ENCODE measurements at places on chromosomes 6 and 20.

DNA sequence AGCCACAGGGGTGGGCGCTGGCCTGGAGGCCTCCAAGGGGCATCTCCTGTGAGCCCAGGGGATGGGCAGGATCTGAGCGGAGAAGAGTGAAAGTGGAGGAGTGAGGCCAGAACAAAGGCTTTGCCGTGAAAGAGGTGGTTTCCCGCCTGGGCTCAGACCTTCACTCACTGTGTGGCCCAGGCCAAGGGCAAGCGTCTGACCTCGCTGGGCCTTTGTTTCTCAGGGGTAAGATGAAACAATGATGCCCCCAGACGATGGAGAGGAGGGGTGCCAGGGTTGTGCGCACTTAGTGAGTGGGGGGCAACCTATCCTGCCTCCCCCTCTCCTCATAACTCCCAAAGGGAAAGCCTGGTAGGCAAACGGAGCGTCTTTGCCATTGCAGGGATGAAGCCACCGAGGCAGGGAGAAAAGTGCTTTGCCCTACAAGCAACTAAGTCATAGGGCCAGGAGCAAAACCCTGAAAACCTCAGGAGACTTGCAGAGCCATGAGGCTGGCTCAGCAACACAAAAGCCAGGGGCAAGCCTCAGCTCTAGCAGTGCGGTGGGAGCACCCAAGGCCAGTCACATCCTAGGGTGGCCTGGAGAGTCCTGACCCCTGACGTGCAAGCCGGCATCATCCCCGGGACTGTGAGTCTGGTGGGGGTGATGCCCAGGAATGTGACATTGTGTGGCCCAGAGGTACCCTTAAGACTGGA, 897 bp upstream of the STMN3 start:
- no peak for DNase-seq

DNA sequence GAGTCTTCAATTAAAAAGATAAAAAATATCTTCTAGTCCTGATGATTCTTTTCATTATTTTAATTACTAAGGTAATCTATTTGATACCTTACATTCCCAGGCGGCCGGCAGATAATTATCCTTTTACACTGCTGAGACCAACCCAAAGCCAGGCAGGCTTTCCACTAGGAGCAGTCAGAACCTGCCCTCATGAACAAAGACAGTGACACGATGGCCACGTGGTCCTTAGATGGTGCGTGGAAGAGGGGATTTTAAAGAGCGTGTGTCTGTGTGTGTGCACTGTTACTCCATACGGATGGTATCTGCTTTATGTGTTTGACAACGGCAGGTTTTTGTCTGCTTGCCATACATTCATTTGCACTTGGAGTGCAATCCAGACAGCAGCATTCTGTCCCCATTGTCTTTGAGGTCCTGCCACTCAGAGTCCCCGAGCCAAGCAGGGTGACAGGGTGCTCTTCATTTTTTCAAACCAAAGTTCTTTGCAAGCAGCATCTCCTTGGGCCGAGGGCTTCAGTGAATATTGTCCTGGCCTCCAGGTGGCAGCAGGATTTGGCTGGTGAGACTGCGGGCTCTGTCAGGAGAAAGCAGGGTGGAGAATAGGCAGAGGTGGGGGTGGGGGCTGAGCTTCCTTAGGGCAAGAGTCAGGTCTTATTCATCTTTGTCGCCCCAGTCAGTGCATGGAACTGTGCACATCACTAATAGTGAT, 260.5 kb downstream of the NRN1 start:
- DNase-seq, result no peak

GRCh38 chr20:58054780-58055373, 173.6 kb downstream of the ANKRD60 start:
- DNase-seq, result no peak

- no peak for DNase-seq
Observed at GRCh38 chr6:138145402-138145801, 16.3 kb upstream of the ARFGEF3 start.

DNA sequence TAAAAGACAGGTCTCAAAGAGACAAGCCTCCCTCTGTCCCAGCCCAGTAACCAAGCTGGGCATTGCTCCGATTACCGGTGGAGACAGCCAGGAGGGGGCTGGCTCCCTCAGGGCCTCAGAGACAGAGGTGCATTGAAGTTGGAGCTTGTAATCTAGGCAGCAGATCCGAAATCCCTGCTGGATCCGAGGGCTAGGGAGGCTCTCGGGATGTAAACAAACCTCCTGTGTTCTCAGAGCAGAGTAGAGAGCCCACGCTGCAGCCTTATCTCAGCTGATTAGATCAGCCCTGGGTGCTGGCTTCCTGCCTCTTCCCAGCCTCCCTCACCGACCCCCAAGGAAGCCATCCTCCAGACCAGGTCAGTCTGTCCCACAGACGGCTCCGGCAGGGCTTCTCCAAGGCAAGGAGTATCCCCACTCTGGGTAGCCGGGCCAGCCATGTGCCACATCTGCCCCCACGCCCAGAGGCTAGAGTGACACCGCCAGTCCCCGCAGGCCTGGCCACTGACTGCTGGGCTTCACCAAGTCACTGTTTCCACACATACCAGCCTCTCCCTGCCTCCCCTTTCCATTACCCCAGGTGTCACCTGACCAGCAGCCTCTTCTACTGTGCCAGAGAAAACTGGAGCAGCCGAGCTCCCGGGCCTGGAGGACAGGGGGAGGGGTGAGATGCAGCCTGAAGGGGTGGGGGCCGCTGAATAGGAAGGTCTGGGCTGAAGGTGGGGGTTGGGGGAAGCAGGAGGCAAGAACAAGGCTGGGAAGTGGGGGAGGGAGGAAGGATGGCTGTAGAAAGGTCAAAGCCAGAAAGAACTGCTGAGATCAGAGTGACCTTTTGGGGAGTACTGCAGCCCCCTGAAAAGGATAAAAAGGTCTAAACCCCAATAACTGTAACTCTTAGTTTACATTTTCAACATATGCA, 6.0 kb downstream of the SDC4 start:
- DNase-seq, result no peak

DNA sequence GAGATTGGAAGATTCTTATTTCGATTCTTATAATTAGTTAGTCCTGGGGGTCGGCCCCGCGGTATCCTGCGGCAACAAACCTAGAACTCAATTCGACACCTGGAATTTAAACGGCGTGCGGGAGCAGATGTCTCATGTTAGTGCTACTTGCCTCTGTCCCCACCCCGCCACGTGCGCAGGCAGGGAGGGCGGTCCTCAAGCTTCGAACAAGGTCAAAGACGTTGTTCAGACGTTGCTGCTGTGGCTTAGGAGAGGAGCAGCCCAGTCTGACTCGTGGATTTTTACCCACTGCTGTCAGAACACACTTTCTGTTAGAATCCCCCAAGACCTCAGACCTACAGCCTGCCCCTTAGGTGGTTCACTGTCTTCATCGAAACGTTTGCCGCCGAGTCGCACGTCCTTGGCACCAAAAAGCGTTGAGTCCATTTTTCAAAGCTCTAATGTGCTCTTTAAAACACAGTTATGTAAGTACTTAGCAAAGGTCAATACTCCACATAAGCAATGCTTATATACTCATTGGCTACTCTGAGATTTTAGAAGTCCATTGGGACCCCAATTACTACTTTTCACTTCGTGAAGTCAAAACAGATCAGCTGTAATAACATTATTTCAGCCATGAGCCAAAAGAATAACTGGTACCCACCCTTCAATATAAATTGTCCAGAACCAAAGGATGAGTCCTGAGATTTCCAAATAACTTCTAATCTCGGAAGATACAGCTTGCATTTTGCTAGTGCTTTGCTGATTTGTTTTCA, 2.7 kb upstream of the C6orf62 start:
- peak; percentile 90 for DNase-seq

DNA sequence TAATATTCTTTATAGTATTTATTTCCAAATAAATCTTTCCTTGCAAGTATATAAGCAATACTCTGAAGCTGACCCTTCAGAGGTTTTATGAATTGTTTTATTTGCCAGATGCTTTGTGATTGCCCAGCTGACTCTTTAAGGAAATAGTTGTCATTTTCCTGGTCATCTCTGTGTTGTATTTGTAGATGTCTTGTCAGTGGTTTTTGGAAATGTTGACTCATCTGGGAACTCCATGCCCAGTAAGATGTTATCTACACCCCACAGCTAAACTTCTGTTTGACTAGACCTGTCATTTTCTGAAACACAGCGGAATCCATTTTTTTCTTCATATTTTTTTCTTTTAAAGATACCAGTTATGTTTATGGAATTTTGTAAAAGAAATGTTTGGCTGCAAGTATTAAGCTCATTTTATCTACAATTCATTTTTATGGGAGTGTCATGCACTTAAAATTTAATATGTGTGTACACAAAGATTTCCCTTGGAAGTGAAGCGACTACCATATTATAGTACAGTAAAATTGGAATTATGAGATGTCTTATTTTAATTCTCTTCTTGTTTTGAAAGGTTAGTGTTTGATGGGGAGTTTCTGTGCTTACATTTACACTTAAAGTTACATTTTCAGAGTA, 491.0 kb downstream of the NKAIN2 start:
- no peak for DNase-seq

- DNase-seq, result no peak
Observed at GRCh38 chr6:119390247-119390793, 40.8 kb upstream of the MAN1A1 start.

GRCh38 chr6:1378065-1379016, 11.0 kb upstream of the FOXF2 start:
- DNase-seq, result no peak

GRCh38 chr6:36813526-36813925, 25.7 kb downstream of the CPNE5 start:
- no peak for DNase-seq

DNA sequence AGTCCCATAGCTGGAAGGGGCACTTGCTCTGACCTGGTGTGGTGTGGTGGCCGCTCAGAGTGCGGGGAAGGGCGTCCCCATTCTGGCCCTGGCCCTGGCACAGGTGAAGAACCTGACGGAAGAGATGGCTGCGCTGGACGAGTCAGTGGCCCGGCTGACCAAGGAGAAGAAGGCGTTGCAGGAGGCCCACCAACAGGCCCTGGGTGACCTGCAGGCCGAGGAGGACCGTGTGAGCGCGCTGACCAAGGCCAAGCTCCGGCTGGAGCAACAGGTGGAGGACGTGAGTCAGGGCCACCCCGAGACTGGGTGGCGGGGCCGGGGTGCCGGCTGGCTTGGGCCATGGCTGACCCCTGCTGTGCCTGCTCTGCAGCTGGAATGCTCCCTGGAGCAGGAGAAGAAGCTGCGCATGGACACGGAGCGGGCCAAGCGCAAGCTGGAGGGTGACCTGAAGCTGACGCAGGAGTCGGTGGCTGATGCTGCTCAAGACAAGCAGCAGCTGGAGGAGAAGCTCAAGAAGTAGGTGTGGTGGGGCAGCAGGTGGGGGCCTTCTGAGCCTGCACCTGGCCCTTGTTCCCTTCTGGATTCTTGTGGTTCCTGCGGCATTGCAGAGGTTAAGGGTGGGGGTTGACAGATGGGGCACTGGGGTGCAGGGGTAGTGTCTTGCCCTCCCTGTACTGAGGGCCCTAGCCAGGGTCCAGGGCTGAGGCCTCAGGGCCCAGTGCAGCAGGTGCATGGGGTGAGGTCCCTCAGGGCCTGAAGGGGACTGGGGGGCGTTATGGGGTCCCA, 40.8 kb downstream of the MYH7B start:
- no peak for DNase-seq

- no peak for DNase-seq
Observed at GRCh38 chr6:15530411-15530810, 132.4 kb downstream of the DTNBP1 start.

GRCh38 chr6:53986721-53987521, 124.3 kb upstream of the MLIP start:
- no peak for DNase-seq

DNA sequence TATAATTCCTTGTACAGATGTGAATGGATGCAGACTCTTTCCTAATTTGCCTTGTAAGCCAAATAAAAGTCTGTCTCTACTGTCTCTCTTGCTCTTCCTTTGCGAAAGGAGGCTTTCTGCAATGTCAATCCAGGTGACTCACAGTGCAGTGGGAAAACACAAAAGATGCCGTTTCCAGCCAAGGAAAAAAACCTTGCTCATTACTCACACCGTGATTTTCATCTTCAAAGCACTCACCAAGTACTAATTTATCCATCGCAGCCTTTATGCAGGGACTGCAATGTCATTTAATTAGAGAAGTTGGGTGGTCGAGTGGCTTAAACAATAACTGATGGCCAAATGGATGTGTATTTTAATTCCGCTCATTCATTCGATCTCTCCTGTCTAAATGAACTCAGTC, 23.8 kb downstream of the SAYSD1 start:
- DNase-seq, result no peak

GRCh38 chr20:2210646-2211552, 84.9 kb upstream of the TGM3 start:
- DNase-seq, result peak; percentile 96

- no peak for DNase-seq
Observed at GRCh38 chr20:1861996-1862662, 33.1 kb upstream of the SIRPA start.

DNA sequence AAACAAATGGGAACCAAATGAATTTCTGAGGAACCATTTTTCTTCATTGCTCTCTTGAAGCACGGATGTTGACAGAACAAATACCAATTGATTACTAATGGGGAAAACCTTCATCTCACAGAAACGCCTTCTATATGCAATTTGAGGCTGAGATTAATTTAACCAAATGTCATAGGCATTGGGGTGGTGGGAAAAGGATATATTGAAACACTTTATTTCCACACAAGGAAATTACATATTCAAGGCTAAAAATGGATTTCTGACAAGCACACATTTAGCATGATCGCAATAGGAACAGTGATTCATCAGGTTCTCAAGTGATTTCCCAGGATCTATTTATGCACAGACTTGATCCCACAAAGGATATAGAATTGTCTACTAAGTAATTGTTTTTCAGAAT, 88.9 kb downstream of the COL12A1 start:
- no peak for DNase-seq

GRCh38 chr20:20327746-20328145, 40.2 kb upstream of the INSM1 start:
- DNase-seq, result peak; percentile 89

DNA sequence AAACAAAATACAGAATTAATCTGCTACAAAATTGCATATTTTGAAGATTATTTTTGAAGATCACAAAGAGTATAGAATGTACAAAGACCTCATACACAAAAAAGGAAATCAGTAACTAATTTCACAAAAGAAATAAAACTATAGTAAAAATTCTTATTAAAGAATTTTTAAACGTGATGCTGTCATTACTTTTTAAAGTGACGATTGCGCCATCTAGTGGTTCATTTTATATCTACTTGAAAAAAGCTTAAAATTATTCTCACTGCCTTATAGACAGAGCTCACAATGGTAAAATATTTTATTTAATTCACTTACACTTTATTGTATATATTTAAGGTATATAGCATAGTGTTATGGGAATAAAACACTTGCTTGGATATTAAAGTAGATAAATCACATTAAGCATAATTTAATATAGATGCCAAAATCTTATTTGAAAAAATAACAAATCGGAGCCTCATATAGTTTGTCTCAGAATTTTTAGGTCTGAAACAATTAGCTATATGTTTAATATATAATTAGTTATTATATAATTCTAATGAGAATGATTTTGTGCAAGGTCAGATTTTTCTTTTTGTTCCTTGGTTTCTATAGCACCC, 128.8 kb downstream of the PHF3 start:
- peak; percentile 83 for DNase-seq

Measured in inflammatory macrophage (primary cell).